ENCODE measurements at places on chromosomes 16 and 17.

GRCh38 chr16:30947859-30948666, 805 bp upstream of the ORAI3 start:
- peak; percentile 97 for DNase-seq

GRCh38 chr17:19328441-19329061, 34.0 kb downstream of the B9D1 start:
- DNase-seq: no peak

DNA sequence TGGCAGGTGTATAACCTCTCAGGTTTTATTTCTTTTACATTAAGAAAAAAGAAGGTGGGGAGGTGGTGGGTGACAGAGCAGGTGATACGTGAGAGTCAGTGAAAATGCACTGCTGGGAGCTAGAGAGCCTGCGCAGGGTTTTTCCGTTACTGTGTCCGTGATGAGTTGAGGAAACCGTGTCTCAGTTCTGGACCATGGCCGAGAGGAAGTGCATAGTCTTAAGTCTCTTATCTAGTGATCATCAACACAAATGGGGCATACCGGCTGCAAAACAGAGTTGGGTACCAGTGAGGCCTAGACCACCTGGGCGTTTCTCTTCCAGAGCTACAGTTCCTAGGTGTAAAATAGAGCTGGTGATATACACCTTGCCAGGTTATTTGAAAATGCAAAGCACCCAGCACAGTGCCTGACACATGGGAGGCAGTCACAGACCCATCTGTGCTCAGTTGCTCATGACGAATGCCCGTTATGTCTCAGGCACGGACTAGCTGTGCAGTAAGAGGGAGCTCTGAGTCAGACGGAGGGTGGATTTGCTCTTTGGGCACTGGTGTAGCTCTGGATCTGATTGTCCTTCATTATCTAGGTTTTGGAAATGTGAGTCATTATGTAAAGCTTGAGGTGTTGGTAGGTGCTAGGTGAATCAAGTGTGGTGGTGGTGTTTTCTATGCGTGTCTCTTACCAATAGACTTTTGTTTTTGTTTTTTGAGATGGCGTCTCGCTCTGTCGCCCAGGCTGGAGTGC, 60.9 kb downstream of the RPTOR start:
- no peak for DNase-seq

- no peak for DNase-seq
Measured at GRCh38 chr16:64158941-64159588, 962.8 kb downstream of the CDH11 start.

Data from AG08396 (cell line).